ENCODE measurements at places on chromosomes 1 and 21. TPM values are rescaled to one million over a fixed set of nuclear protein-coding genes. Genes with fewer than 3 reads are reported as not detected.

The SLC6A9 gene
- total RNA-seq: 1.2 TPM

The PLA2G2C gene
- not detected for total RNA-seq

The WNT2B gene
- 16.2 TPM for total RNA-seq

The AVPR1B gene
- total RNA-seq: not detected

The OR14I1 gene
- total RNA-seq: not detected

The MYOG gene
- not detected for total RNA-seq

The LCE1C gene
- total RNA-seq: not detected

The MFSD2A gene
- total RNA-seq: 0.45 TPM

The SLFNL1 gene
- 0.16 TPM for total RNA-seq

The HLX gene
- 7.6 TPM for total RNA-seq

The VASH2 gene
- 0.72 TPM for total RNA-seq

The HMCN1 gene
- 4.2 TPM for total RNA-seq

The TTLL7 gene
- total RNA-seq: 8.2 TPM

GRCh38 chr1:188941986-188942385 is 1535.7 kb downstream of the BRINP3 start:
- no peak for DNase-seq

DNA sequence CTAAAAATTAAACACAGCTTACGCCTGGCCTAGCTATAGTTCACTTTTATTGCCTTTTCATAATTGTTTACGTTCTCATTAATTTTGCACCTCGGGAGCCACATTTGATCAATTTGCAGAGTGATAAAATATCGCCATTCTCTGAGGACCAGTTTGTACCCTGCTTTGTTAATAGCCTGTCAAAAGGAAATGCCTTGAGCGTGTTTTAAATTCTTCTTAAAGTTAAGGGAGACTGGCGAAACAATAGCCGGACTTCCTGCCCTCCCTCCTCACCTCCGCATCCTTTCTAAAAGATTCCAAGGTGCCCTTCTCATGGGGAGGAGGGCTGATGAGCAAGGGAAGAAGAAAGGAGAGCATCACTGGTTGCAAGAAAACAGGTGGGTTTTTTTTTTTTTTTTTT is 271.6 kb downstream of the KCNJ6 start:
- peak; percentile 30 for DNase-seq

DNA sequence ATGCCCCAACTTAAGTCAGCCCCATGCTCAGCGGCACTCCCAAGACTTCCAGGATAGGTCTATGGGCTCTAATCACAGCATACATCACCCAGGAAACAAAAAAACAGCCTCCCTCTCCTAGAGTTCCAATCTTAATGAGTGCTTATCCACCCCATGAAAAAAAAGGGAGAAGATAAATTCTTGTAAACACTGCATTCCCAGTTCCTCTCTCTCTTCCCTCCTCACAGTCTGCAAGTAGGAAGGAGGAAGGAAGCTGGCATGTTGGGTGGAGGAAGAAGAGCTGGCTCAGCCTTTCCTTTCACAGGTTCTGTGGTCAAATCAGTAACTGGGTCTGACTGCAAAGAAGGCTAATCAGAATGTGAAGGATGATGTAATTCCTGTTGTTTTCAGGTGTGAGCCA is 69.9 kb upstream of the ZC3H11B start:
- DNase-seq: no peak

- DNase-seq: no peak
These were observed at the start of gene LCE2A for GRCh38 chr1:152697701-152698600. Gene LCE2A (plus strand): TSS chr1:152698345. CDS start chr1:152698902, 557 bp downstream.

DNA sequence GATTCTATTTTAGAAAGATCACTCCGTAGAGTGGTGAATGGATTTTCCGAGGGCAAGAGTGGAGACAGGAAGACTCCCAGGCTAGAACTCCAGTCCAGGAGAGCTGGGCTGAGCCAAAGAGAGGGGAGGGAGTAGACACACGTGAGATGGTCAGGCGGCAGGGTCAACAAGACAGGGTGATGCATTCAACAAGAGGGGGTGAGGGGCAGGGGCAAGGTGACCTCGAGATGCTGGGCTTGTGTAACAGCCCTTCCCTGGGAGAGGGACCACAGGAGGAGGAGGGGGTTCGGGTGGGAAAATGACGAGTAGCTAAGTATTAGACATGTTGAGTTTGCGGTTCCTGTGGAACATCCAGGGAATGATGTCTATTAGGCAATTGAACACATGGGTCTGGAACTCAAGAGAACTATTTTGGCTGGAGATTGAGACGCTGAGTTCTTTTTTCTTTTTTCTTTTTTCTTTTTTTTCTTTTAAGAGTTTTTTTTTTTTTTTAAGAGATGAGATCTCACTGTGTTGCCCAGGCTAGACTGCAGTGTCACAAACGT is 13.3 kb downstream of the RSPO1 start:
- no peak for DNase-seq

DNA sequence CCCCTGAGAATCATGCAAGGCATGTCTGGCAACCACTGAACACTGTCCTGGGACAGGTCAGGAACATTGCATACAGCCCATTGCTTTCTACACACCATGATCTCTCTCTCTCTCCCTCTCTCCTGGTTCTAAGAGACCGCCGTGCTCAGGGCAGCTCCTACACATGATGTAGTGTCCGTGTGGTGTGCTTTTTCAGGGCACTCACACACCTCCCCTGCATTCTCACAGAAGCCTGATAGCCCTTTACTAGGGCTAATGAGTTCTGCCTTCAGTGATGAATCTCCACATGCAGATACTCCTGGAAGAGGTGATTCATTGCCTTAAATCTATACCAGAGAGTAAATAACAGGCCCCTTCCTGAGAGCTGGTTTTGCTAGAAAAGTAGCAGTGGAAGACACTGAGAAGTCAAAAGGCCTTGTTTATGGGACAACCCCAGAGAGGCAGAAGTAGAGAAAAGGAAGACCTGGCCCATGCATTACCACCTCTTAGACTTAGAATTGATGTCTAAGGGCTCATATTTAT is 7.2 kb upstream of the OLFML2B start:
- DNase-seq: no peak

- no peak for DNase-seq
These were observed 1753.4 kb downstream of the MRPL39 start for GRCh38 chr21:23853796-23854379.

DNA sequence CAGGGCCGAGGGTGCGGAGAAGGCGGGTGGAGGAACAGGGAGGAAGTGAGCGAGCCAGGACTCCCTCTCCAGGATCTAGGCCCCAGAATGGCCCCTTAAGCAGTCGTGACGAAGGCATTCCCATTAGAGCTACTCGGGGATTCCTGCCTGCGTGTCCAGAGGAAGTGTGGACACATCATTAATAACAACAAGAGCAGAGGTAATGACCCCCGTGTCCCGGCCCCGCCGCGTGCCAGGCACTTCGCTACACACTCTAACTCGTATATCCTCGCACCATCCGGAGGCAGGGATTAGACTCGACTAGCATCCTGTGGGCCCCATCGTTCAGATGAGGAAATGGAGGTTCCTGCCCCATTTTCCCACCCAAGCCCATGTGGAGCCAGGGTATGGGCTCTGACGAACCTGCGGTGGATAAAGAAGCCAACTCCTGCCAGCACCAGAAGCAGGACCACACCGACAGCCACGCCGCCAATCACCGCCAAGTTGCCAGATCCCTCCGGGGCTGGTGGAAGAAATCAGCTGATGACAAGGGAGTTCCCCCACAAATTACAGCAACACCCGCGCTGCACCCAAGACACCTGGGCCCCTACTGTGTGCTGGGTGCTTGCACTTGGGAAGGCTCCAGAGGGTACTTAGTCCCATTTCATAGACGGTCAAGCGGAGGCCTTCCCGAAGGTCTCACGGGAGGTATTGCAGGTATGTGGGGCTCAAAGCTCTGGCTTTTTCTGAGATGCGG is 21.6 kb downstream of the EPHA2 start:
- no peak for DNase-seq

- DNase-seq: no peak
These were observed 79.0 kb upstream of the B3GALT5 start for GRCh38 chr21:39533545-39534380.

- peak; percentile 20 for DNase-seq
These were observed 3.5 kb upstream of the ARF1 start for GRCh38 chr1:228079013-228079412.

- no peak for DNase-seq
These were observed 52.6 kb downstream of the SLC19A1 start for GRCh38 chr21:45489722-45489982.

- no peak for DNase-seq
These were observed 14.9 kb downstream of the COL6A2 start for GRCh38 chr21:46112725-46113215.

- DNase-seq: no peak
These were observed 84.9 kb upstream of the CD1D start for GRCh38 chr1:158095737-158096335.

DNA sequence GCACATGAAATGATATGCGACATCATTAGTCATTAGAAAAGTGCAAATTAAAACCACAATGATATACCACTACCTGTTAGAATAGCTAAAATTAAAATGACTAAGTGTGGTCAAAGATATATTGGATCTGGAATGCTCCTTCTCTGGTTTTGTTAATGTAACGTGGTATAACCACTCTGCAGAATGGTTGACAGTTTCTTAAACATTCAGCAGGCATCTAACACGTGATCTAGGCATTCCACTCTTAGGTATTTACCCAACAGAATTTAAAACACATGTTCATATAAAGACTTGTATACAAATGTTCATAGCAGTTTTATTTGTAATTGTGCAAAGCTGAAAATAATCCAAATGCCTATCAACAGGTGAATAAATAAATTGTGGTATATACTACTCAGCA is 165.0 kb upstream of the PLXNA2 start:
- DNase-seq: no peak

DNA sequence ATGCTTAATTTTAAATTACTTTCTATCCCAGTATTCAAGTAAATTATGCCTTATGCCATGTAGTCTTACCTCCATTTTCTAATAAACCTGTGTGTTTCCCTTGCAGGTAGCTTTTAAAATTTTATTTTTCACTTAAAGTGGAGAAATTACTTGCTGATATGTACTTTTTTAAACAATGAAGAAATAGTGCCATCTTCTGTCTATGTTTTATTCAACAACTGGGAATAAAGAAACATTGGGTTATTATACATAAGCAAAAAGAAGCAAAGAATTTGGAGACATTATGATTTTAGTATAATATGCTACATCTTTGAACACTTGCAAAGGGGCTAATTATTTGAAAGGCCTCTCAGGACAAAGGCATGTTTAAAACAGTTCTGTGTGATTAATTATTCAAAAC is 1912.9 kb downstream of the MRPL39 start:
- no peak for DNase-seq

DNA sequence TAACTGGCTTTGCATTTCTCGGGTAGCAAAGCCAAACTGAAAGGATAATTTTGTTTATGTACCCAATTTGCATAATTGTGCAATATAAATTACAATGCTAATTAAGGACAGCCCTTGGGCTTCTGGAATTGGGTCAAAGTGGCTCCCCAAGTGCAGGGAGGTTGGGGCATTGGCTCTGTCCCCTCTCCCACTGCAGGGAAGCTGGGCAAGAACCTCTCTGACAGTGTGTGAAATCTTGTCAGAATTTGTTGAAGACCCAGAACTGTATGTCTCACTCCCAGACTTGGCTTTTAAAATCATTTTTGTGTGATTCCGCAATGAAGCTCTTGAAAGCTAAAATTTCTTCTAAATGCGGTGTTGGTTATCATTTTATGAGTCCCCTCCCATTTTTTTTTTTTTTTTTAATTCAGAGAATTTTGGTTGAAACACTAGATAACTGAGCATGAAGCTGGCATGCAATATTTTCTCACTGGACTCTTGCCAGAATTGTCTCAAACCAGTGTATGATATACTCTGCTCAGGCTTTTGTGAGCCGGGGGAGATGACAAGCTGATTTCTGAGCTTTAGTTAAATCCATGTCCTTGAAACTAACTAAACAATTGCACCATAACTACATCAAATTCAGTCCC is 878.9 kb upstream of the CXADR start:
- no peak for DNase-seq

DNA sequence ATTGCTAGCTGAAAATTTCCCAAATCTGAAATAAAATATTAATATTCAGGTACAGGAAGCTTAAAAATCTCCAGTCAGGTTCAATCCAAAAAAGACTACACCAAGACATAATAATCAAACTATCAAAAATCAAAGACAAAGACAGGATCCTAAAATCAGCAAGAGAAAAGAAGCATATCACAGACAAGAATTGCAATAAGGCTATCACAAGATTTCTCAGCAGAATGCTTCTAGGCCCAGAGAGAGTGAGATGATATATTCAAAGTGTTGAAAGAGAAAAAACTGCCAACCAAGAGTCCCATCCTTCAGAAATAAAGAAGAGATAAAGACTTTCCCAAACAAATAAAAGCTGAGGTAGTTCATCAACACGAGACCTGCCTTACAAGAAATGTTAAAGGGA is 5.0 kb upstream of the SELP start:
- no peak for DNase-seq

DNA sequence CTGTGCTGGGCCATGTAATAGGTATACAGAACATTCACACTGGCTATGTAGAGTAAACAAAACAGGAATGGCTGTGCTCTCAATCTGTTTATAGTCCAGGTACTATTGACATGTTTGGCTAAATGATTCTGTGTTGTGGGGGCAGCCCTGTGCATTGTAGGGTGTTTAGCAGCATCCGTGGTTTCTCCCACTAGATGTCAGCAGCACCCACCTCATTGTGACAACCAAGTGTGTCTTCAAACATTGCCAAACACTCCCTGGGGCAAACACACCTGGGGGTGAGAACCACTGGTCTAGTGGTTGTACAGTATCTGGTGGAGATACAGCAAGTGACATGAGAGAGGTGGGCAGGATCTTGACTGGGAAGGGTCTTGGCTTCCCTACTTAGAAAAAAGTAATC is 80.4 kb upstream of the SPATA6 start:
- DNase-seq: no peak

DNA sequence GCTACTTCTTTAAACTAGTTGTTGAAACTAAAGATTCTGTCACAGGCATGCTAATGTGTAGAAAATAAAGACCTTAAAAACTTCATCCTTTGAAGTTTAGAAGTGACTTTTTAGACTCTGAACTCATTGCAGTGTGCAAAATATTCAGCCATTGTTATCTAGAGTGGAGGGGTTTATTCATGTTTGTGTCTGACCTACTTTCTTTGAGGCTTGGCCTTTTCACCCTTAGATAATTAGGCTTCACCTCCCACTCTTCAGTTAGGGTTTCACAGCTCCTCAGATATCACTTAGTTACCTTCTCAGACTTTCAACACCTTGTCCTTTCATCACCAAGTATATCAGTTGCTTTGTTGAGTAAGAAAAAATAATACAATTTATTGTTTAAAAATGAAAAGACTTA is 75.9 kb downstream of the IVNS1ABP start:
- DNase-seq: no peak

DNA sequence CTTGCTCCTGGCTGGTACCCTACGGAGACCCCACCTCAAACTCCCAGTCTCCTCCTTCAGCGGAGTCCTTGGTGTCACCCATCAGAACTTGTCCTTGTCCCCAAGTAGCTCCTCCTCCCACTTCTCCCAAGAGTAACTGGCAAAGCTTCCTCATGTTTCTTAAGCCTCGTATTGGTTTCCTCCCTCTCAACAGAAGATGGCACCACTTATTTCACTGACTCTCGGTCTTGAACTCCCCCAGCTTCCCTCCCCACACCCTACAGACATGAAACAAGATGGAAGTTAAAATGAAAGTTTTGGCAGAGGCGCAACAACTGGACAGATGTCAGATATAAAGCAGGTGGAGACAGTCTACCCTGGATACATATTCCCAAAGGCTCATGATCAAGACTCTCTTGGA is 13.4 kb downstream of the RAB7B start:
- no peak for DNase-seq

All from heart left ventricle (tissue), 16 donors.